ENCODE measurements at places on chromosomes 16 and 17.
A peak's percentile ranks its signal among the peaks of the same experiment; 100 is the strongest.

DNA sequence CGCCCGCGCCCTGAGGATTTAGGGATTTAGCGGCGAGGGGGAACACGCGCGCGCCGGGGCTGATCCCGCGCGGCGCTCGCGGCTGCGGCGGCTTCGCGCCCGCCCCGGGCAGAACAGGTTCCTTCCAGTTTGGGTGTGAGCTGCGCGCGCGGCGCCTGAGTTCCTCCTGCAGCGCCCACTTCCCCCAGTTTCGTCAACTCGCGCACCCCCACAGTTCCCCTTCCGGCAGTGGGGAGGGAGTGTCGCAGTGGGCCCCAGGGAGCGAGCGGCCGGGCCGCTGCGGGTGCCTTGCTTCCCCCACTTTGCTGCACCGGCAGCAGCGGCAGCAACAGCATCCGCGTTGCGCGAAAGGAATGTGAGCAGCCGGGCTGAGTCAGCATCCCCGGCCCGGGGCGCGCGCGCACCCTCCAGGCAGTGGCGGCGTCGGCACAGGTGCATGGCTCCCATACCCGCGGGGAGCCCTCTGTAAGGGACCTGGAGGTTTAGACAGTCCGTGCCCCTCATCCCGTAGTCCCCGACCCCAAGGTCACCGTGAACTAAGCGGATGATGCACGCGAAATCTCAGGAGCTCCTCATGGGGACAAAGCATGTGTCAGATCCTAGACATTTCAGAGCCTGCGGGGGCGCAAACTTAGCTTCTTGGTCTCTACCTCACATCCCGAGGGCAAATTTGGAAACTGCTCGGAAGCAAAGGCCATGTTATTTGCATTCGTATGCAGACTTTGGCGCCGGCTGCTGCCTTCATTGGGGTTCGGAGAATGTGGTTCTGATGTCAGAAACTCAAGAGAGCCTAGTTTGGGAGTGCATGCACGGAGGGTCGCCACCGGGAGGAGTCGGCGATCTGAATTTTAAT lies 767 bp downstream of the ARSG start:
- DNase-seq = peak; percentile 96

DNA sequence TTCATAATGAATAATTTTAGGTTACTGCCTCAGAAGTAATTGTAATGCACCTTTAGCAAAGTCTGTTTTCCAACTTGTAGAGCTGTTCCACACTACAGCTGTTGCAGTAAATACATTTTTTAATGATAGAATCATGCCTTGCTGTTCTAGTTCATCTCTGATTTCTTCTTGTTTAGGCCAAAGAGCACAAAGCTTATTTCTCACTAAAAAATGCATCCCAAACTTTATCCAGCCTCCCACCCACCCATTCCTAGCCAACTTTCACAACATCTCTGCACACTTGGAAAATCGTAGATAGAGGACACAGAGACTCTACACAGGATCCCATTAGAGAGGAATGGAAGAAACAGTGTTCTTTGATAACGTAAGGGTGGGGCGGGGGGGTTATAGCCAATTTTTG lies 252.2 kb upstream of the DYNLRB2 start:
- no peak for DNase-seq

GRCh38 chr16:8920645-8921346 lies 38.6 kb downstream of the LITAFD start:
- no peak for DNase-seq

DNA sequence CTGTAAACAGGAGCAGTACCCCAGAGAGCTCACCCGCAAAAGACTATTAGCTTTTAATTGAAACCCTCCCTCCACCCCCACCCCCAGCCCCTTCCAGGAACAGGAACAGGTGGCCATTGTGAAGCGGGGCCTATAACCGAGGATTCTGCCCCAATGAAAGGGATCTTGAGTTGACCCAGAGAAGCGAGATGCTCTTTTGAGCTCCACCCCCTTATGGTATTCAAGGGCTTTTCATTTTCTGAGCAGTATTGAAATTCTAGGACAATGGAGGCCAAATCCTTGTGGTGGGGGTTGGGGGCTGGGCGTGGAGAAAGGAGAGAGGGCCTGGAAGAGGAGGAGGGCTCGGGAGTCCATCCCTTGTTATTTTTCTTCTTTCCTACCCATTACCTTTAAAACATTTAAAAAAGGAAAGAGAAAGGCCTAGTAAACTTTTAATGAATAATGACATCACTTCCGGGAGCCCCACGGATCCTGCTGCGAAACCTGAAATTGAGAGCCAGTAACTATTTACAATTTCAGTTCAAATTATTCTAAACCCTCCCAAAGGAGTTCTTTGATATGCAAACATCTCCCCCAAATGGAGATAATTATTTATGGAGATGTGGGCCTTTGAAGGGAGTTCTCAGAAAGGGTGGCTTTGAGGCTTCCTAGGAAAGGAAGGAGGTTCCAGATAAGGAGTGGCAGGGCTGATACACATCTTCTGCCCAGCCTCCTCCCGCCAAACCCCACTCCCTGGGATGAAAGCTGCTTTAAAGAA lies 30.5 kb downstream of the HS3ST3B1 start:
- no peak for DNase-seq

DNA sequence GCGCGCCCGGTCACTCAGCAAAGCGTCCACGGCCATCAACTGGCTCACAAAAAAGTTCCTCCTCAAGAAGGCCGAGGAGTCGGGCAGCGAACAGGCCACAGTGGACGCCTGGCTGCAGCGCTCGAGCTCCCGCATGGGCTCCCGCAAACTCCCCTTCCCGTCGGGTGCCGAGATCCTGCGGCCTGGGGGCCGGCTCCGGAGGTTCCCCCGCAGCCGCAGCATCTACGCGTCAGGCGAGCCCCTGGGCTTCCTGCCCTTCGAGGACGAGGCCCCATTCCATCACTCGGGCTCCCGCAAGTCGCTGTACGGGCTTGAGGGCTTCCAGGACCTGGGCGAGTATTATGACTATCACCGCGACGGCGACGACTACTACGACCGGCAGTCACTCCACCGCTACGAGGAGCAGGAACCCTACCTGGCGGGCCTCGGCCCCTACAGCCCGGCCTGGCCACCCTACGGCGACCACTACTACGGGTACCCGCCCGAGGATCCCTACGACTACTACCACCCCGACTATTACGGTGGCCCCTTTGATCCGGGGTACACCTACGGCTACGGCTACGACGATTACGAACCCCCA lies 10.7 kb downstream of the MYO15A start:
- no peak for DNase-seq

DNA sequence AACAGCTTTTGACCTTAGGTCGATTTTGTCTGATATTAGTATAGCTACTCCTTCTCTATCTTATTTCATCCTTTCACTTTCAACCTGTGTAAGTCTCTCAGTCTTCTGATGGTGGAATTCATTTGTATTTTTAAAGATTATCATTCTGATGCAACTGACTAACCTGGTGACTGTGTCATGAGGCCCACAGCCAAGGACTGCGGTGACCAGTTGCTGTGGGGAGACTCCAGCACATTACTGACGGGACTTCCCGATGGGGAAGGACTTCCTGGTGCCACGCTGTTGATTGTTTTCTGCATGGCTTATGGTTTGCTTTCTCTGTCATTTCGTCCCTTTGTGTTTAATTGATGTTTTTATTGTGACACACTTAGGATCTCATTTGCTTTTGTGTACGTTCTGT lies 34.2 kb downstream of the RMI2 start:
- DNase-seq = no peak

DNA sequence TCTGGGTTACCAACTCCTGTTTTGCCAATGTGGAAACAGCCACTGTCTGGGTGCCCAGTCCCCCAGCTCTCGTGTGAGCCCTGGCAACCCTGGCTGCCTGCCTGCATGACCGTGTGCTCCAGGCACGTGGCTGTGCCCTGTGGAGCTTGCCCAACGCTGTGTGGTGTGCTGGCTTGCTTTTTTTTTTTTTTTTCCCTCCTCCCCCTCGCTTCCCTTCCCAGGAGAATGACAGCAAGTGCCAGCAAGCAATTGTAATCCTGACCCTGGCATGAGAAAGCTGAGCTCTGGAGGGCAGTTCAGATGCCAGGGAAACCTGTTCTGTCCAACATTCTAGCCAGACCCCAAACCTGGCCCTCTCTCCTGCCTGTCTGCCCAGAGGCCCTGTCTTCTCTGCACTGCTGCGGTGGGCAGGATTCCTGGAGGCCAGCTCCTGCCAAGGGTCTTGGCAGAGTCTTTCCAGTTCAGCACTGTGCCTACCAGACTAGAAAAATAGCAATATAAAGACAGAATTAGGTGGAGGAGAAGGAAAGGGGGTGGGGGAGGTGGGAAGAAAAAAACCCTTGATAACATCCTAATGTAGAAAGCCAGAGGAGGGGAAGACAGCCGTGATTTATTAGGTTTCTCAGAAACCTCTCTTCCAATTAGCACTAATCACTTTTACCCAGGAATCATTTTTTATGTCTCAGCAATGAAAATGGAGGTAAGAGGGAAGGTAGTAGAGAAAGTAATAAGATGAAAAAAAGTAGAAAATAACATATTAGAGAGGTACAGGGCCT lies 9.0 kb downstream of the HLF start:
- DNase-seq = no peak

GRCh38 chr16:87274794-87275193 lies 42.4 kb downstream of the C16orf95 start:
- DNase-seq = no peak

- DNase-seq = no peak
These were observed 543 bp upstream of the GPS2 start for GRCh38 chr17:7315570-7316235.

DNA sequence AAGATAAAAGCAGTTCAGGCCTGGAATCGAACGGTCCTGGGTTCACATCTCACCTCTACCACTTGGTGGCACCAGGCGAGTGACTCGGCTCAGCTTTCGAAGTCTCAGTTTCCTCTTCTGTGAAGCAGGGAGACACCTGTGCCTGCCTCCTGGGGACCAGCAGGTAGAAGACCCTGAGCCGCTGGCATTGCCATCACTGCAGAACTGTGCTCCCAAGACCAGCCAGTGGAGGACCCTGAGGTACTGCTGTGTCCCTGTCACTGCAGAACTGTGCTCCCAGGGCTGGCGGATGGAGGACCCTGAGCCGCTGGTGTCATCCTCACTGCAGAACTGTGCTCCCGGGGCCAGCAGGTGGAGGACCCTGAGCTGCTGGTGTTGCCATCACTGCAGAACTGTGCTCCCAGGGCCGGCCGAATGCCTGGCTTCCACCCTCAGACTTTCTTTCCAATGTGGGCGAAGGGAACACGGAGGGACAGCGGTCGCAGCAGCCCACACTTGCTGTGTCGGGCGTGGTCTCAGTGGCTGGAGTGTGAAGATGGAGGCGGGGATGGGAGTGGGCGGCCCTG lies 8.7 kb upstream of the SLC7A5 start:
- no peak for DNase-seq

- no peak for DNase-seq
These were observed 12.6 kb downstream of the CHST6 start for GRCh38 chr16:75482434-75483205.

DNA sequence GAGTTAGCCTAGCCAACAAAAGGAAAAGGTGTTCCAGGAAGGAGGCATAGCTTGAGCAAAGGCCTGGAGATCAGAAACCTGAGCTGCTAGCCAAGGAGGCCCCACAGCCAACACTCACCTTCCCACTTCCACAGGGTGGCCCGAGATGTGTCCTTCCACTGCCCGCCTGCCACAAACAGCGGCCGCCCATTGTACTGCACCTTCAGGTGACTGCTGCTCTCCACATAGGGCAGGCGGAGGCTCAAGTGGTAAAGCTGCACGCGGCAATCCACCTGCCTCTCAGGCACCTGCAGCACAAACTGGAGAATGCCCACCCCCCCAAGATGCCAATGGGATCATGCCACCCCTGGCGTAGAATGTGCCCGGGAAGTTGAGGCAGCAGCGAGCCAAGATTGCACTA lies 111.5 kb downstream of the RMI2 start:
- no peak for DNase-seq

GRCh38 chr17:34581446-34582184 lies 2.2 kb downstream of the TMEM132E start:
- DNase-seq = no peak
